ENCODE measurements at places on chromosomes 13 and 19.

DNA sequence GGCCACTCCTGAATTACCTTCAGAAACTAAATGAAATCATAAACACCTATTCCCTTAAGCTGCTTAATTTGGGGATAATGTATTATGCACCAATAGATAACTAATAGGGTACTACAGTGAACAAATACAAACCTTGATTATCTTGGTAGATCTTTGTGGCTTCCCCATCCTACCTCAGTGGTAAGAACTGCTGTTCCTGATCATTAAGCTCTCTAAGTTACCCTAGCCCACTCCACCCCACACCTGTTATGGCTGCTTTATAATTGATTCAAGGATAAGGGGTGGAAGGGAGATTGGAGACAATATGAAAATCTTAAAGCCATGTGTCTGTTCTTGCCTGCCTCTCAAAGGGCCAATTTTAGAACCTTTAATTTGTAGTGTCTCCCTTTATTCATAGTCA, 121.2 kb downstream of the LMO7 start:
- no peak for DNase-seq

GRCh38 chr13:30170569-30170968, 136.8 kb downstream of the KATNAL1 start:
- DNase-seq: no peak

DNA sequence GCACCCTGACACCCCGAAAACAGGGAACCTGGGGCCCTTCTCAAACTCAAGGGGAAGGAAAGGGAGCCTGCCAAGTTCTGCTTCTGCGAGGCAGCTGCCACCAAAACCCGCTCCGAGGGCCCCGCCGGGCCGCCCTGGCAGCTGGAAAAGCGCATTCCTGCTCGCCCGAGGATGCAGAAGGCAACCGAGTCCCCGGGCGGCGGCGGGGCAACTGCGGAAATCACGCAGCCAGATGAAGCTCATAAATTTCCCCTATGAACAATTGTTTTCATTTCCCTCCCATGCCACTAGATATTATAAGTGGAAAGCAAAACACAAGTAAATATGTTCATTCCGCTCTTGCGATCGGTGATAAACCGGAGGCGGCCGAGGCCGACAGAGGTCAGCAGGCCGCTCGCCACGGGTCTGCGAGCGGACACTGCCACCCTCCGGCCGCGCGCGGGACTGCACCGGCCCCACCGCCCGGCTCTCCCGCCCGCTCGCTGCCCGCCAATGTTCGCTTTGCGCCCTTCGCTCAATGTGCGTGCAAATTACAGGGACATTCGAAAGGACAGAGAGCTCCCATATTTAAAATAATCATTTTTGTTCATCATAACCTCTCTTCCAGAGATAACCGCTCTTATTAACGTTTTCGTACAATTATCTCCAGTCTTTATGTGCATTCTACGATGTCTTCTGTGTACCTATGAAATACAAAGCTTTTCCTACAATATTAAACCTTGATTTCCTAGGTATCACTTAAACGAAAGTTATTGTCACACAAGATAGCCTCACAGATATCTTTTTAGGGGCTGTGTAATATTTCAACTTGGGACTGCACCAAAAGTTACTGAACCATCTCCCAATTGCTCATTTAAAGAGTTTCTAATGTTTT, 120.8 kb upstream of the ZNF507 start:
- DNase-seq: peak; percentile 21

GRCh38 chr19:13209484-13210338, 59.5 kb downstream of the IER2 start:
- no peak for DNase-seq

DNA sequence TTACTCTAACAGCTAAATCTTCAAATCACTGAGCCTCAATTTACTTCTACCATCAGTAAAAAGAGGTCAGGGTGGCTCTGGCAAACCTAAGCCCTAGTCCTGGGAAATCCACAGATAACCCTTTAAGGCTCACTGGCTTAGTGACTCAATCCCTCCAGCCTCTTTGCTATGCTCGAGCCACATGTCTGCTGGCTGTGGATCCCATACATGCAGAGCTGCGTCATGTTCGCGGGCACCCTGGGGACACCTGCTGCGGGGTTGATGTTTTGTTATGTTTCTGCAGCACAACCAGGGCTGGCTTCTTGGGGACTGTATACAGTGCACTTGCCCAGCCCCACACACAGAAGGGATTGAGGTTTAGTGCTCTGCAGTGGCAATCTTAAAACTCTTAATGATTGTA, 41.6 kb upstream of the C13orf42 start:
- DNase-seq: no peak

DNA sequence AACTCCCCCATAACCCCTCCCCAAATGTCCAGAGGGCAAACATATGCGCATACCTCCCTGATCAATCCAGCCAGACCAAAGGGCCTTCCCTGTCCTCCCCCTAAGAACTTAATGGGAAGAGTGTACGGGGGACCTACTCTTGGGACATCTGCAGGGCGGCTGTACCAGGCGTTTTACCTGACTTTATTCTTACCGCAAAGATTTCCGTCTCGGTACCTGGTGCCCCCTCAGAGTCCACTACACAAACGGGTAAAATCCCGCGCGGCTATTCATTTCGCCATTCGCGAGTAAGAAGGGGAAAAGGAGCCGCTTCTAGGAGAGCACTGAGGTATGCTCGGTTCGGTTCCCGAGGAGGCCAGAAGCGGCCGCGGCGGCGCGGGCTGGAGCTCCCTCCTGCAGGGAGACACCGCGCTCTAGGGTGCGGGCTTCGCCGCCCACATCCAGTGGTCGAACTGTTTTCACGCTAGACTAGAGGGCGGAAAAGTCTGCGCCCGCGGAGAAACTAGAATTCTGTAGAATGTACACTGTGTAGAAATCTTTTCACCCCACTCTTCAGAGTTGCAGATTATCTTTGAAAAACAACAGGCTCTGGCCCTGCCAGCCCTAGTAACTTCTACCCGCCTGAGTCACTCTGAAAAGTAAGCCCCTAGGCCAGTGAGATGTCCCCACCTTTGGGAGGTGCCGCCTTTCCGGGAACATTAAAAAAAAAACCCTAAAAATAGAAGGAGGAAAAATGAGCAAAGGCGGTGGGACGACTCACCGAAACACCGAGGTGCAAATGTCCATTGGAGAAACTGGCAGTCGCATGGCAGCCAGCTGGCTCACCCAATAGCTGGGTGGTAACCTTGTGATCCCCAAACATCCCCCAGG, 3.8 kb upstream of the TSHZ3 start:
- DNase-seq: no peak
